ENCODE measurements at places on chromosomes 11 and 22.
A peak's percentile ranks its signal among the peaks of the same experiment; 100 is the strongest.

DNA sequence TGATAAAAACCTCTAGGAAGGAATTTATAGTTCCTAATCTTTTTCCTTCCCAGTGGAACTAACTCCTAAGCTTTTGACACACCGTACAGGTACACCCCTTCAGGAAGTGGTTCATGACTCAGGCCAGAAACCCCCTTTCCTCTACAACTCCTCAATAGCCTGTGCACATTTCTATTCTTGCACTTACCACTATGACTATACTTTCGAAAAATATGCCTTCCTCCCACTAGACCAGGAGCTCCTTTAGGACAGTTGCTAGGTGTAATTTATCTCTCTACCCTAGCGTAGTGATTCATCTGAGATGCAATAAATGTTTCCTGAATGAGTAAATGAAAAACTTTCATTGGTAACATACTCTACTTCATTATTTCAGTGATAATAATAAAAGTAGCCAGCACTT is 14.5 kb downstream of the MAP6 start:
- no peak for DNase-seq

GRCh38 chr11:27255447-27255828 is 107.6 kb downstream of the CCDC34 start:
- no peak for DNase-seq

GRCh38 chr11:69644071-69644961 is 3.4 kb downstream of the CCND1 start:
- DNase-seq, result no peak

GRCh38 chr11:85663753-85664614 is 945 bp downstream of the CREBZF start:
- peak; percentile 90 for DNase-seq

DNA sequence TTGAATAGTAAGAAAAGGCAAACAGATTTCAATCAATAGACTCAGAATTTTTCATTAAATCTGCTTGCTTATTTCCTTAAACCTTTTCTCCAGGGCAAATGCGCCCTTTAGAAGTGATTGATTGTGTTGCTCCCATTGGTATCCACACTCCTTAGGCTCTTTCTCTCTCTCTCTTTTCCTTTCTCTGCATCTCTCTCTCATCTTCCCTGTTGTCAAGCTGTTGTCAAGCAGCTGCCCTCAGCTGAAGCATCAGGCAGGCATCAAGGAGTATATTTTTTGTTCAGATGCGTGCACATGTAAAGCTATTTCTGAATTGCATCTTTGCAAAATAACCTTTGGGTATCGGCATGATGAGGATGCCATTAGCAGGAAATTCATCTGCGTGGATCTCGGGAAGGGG is 107.2 kb upstream of the PLET1 start:
- no peak for DNase-seq

- no peak for DNase-seq
Observed at GRCh38 chr11:78231962-78232501, 43.3 kb downstream of the USP35 start.

DNA sequence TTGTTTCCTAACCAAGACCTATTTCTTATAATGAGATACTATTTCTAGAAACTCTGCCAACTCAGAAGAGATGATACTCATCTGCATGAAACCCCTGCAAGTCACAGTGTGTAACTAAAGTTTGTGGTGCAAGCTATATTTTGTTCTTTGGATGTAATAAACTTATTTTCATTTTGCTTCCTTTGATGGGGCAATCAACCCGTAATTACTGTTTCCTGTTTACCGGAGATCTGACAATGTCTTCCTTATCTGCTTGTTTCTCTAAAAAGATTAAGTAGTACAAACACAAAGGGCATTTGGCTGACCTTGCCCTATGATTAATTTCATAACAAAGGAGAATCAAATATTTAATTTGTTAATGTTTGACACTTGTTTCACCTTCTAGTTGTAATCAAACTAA is 846.6 kb upstream of the ANO3 start:
- DNase-seq, result no peak

DNA sequence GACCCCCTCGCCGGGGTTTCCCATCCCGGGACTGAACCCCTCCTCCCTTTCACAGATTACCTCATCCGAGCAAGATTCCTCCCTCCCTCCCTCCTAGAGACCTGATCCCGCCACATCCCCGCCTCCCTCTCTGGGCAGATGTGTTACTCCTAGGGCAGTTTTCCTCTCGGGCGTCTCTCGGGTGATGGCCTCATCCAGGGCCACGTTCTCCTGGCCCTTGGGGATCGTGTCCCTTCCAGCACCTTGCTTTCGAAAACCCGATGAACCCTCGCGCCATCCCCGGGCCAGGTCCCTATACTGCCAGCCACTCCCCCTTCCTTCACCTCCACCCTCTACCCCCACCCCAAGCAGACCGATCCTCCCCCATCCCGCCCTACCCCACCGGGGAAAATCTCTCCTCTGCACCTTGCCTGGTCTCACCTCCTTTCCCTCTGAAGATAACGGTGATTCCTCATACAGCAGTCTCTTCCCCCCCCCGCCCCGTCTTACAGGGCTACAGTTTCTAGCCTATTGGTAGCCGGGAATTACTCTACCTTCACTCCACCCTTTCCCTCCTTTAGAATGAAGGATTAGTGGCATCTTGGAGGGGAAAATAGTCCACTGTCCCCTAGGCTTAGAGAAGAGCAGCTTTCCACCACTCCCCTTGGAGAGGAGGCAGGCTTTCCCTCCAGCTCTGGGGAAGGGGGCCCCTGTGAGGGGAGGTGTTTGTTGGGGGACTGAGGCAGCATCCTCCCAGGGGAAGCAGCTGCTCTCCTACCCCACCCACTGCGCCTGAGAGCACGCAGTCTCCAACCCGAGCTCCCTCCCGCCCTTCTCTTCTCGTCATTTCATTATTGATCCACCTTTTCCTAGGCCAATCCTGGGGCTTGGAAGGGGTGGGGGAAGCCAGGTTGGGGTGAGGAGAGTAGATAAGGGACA is 1.2 kb downstream of the KMT2A start:
- peak; percentile 45 for DNase-seq

DNA sequence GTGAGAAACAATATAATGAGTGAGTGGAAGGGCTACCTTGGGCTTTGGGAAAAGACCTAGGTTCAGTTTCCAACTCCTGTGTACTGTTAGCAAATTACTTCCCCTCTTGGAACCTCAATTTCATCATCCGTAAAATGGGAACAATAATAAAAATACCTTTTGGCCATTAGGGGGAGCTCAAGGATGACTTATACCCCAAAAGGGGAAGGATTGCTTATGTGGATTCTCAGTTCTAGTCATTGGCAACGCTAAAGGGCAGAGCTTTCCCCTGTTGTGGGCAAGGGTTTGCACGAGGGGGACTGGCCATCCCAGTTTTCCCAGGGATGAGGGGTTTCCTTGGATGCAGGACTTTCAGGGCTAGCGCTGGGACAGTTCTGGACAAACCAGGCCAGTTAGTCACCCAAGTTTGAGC is 3.1 kb upstream of the COMMD9 start:
- DNase-seq, result no peak

DNA sequence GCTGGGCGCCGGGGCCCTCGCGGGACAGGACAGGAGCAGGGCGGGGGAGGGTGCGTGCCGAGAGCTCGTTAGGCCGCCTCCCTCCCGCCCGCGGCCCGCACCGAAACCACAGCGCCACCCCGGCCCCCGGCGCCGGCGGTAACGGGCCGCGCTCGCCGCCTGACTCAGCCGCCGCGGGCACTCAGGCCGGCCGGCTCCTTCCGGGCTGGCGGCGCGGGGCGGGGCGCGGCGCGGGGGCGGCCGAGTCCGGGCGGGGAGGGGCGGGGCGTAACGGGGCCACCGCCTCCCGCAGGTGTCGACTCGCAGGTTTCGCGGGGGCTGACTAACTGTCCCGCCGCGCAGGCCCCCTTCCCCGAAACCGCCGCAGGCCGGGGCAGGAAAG is at the start of gene AP5B1:
AP5B1 (minus strand) TSS at position 207 of the 382 bp plus-strand sequence. CDS start 385 bp downstream, outside the sequence.
- peak; percentile 65 for DNase-seq

GRCh38 chr11:47477323-47477722 is 28.4 kb upstream of the RAPSN start:
- no peak for DNase-seq

Data from activated CD4-positive, alpha-beta T cell treated with anti-CD3 and anti-CD28 coated beads, Interleukin-2, amount 50 U/mL, for 1 hour (primary cell).